Stimulated activated CD4-positive, alpha-beta T cell treated with anti-CD3 and anti-CD28 coated beads, Interleukin-15, amount 100 ng/mL, for 1 hour (primary cell): ENCODE measurements at places on chromosomes 12 and 14.

DNA sequence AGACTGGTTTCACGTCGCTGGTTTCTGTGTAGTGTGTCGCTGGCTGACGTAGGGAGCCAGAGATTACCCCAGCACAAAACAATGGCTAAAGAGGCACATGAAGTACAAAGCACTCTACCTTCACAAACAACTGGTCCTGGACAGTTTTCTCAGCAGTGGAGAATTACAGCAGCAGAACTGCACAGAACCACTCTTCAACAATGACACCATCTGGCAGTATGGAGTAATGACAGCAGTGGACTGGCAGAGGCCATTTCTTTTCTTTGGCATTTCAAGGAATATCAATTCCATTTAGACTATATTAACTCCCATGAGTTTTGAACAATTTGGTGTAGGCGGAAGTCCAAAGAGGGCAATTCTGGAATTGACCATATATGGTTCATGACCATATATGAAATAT lies 1074.1 kb downstream of the AACS start:
- no peak for DNase-seq

- no peak for DNase-seq
These were observed 155.1 kb downstream of the SYT1 start for GRCh38 chr12:79019672-79020071.

DNA sequence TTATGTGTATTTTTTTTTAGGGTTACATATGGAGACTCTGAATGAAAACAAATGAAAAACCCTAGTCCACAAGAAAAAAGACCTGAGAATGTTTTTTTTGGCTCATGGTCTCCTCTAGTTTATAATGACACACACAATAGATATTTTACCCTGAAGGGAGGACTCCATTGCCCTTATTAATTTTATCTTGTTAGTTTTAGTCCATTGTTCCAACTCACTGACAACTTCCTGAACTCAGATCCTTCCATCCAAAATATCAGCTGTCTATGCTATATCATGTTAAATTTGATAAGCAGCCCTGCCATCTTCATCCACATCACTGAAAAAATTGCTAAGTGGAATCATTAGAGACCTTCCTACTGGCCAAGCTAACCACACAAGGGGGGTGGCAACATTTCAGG lies 232.1 kb downstream of the MON2 start:
- no peak for DNase-seq

DNA sequence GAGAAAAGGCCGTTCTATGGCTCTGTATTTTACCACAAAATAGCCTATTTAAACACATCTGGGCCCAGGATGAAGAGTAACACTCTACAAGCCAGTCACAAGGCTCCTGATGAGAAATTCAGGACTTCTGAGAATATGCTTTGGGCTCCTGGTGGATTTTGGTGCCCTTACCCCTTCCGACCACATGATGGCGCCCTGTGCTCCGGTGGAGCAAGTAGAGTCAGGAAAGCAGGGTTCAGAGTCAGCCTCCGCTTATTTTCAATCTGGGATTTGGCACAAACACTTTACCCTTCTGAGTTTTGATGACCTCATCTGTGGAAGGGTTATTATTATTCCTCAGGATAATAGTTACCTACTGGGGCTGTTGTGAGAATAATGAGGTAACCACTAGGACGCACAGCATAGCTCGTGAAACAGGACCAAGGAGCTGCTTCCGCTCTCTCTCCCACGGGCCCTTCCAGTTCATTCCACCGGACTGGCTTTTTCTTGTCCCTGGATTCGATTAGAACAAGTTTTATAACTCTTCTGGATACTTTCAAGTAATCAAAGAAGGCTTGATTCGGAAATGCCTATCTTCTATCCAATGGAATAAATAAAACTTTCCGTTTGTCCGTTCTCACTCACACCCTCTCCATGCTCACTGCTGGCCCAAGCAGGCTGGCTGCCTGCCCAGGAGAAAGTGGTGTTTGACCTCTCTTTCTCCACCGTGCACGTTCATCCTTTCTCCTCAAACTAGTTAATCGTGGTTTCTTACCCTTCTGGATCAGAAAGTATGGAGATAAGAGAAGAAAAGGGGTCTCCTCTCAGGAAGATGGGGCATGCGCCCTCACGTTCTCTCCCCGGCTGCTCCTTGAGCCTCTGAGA lies 104.6 kb downstream of the GALC start:
- DNase-seq = no peak

- no peak for DNase-seq
These were observed 55.6 kb downstream of the TSPAN9 start for GRCh38 chr12:3132636-3133404.

GRCh38 chr12:113766879-113767878 lies 198.9 kb downstream of the RBM19 start:
- no peak for DNase-seq
